GM04504 (cell line): ENCODE measurements at places on chromosomes 5 and 9.
A peak's percentile ranks its signal among the peaks of the same experiment; 100 is the strongest.

GRCh38 chr5:74019923-74020322 is 393.9 kb downstream of the ARHGEF28 start:
- DNase-seq = no peak

DNA sequence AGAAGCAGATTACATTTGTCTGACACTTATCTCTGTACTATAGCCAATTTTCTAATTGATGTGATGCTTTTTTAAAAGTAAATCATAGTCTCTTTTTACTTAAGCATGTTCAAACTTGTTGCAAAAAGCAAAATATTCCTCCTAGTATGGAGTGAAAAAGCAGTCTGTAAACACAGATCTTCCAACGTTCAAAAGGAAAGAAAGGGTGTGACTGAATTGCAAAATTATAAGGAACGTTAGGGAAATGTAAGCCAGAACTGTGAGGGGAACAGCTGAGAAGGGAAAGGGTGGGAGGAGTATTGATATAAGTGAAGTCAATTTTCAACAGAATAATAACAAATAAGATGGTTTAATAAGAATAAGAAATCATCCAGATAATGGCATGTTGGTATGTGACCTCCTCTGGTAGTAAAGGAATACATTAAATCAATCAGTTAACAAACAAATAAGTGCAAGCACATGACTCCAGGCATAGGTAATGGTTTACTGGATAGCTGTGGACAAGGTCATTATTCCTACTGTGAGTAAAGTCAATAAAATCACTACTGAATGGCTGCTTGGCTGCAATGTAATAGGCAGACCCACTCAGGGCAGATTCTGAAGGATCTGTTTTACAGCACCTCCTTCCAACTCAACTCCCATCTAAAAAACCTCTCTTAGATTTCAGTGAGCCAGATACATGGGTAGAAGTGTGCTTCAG is 239.1 kb upstream of the NMUR2 start:
- no peak for DNase-seq

DNA sequence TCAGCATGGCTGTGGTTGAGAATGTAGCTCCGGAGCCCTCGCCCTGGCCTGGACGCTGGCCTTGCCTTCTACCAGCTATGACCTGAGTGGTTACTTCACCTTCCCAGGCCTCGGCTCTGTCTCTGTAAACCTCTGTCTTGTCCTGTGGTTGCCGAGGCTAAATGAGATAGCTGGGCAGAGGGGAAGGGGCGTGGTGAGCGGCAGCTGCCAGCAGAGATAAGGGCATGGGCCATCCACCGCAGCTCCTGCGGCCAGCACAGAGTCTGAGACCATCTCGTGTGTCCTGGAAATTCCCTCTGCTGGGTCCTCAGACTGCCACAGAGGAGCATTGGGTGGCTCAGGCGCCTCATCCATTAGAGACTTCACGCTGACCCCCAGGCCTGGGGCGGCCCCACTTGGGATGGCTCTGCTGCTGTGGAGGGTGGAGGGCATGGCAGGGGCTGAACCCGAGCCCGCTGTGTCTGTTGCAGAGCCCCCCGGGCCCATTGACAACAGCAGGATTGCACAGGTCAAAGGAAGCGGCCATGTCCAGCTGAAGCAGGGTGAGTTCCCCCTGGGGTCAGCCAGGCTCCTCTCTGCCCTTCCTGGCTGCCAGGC is 43.9 kb downstream of the USP20 start:
- DNase-seq = no peak

GRCh38 chr5:126814721-126815404 is 37.9 kb downstream of the LMNB1 start:
- DNase-seq = no peak

DNA sequence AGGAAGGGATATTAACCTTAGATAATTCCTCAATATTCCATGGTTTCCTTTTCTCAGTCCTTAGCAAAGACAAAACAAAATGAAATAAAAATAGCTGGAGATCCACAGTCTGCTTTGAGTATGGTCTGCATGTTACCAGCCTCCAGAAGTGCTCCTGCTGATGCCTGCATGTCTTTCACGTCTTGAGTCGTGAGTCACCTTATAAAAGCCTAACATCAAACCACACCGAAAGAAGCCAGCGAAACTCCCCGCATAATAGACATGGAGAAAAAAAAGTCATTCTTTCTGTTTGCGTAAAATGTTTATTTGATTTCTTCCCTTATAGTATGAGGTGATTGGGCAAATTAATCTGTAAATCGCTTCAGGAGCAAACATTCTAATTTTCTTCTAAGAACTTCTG is 380.5 kb downstream of the SLCO4C1 start:
- DNase-seq = no peak

GRCh38 chr5:161409471-161409870 is 137.1 kb downstream of the GABRB2 start:
- DNase-seq = no peak

DNA sequence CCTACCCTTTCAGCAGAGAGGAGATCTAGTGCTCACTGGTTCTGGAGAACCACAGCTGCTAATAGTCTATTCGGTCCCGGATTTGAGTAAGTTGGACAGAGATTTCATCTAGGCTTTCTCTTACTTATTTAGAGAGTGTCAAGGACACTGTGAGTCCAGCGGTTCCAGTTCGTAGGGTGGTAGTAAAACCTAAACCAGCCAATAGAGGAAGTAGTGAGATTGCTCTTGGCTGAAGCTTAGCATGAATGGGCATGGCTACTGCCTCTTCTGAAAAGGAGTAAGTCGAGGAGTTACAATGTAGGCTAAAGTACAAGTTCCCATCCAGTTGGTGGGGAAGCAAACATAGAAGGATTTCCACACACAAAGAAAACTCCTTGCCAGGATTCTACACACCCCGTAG is 109.6 kb upstream of the MOCS2 start:
- no peak for DNase-seq

- no peak for DNase-seq
Measured at GRCh38 chr5:4124221-4124970, 528.8 kb downstream of the IRX1 start.

DNA sequence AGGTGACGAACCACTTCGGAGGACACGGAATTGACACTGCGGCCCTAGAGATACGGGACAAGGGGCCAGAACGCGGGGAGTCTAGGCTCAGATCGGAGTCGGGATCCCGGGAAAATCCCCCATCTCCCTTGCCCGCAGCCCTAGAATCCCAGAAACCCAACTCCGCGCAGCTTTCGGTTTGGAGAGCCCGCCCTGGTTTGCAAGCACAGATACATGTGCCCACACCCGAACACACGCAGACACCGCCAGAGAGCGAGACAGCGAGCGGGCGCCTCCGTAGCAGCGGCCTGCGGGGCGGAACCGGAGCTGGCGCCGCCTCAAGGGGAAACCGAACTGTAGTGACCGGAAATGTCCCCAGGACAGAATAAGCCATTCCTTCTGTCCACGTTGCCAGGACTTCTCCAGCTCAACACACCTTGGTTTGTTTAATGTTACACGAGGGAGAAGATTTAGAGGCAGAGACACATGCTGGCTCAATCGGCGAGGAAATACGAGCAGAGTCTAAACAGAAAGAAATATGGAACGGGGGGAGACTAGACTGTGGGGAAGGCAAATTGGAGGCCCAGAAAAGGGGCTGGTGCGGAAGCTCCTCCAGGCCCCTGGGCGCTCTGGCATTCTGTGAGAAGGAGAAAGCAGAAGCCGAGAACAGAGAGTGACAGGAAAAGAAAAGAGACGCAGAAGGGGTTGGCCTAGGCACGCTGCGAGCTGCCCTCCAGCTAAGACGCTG is 2.9 kb upstream of the PAX5 start:
- no peak for DNase-seq

- DNase-seq = no peak
Measured at GRCh38 chr9:11726659-11727058, 966.5 kb upstream of the TYRP1 start.

DNA sequence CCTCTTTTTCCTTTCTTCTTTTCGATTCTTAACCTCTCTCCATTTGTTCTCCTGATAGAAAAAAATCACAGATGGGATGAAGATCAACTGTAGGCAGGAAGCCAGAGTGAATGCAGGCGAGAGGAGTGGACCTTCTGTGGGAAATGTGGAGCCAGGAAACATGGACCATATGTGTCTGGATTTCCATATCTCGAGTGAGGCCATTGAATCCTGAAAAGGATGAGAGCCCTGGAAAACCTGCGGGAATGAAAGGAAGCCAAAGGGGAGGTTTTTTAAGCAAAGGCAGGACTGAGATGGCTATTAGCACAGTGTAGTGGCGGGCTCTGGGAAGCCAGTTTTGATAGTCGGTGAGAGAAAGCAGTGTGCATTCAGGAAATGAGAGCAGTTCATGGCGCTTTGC is 139.5 kb upstream of the C9orf72 start:
- no peak for DNase-seq

- DNase-seq = peak; percentile 84
Measured at GRCh38 chr5:151805414-151806223, 33.9 kb downstream of the G3BP1 start.

- DNase-seq = no peak
Measured at GRCh38 chr5:142317173-142317572, 7.6 kb downstream of the SPRY4 start.

- DNase-seq = no peak
Measured at GRCh38 chr9:122392284-122392683, 21.5 kb downstream of the PTGS1 start.

- no peak for DNase-seq
Measured at GRCh38 chr9:9286001-9286400, 1326.8 kb downstream of the PTPRD start.

DNA sequence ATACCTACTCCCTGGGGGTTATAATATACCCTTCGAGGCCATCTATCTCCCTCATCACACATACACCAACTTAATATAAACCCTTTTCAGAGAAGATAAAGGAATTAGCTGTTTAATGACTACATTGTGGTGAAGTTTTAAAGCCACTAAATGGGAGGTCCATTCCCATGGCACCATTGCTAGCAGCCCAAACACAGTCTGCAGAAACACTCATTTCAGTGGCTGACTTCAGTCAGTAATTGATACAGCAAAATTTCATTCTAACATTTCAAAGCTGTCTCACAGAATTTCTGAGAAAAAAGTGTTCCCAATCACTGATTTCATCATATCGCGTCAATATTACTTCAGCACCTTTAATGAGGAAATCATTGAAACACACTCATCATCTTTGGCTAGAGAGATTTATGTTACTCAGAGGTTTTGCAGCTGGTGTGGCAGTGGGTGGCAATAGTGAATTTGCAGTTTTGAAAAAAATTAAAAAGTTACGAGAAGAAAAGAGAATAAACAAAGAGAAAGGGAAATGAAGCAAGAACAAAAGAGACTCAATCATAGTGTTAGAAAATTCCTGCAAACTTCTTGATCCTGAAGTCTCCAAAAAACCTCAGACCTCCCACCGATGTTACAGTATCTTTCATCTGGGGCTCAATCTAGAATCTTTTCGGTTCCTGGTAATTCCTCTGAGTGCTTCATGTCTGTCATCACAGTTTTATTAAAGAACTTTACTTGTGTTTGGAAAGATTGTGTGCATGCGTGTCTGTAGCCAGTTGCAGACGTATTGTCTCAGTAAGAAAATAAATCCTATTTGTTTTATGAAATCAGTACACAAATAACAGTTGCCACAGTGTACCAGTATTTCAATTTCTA is 105.0 kb downstream of the ERCC6L2 start:
- DNase-seq = no peak

GRCh38 chr9:93941493-93941892 is 13.7 kb downstream of the BARX1 start:
- DNase-seq = no peak

GRCh38 chr5:6926491-6927038 is 213.3 kb downstream of the TENT4A start:
- no peak for DNase-seq

DNA sequence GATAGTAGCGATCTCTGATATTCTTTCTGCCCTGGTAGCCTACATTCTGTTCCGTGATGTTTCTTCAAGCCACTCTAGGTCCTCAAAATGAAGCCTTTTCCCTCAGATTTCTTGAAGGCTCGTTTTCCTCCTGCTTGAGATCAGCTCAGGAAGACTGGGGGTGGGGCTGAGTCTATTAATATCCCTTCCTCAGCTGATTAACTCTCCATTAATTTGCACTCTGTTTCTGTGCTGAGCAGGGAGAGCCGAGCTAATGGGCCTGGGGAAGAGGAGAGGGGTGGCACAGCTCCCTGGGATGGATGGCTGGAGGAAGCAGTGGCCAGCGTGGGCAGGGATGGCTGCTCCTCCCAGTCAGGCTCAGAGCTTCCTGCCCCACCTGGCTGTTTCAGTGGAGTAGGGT is 93.3 kb downstream of the PPARGC1B start:
- no peak for DNase-seq

DNA sequence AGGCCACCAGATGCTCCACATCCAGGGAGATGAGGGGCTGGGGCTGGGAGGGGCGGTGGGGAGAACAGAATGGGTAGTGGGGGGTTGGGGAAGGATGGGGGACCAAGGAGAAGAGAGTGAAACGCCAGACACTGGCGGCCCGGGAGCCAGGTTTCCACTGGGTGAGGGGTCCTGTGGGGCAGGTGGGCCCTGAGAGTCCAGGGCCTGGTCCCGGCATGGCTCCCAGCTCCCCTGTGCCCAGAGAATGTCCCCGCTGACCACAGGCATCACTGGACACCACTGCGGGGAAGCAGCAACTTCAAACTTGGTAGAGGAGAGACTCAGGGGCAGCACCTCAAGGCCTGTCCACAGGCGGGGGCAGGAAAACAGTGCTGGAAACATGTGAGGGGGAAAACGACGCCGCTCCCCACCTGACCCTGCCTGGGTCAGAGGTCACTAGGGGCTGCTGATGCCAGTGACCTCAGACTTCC is 13.2 kb downstream of the NINJ1 start:
- DNase-seq = no peak

- DNase-seq = no peak
Measured at GRCh38 chr5:56658972-56659371, 156.4 kb upstream of the MAP3K1 start.

DNA sequence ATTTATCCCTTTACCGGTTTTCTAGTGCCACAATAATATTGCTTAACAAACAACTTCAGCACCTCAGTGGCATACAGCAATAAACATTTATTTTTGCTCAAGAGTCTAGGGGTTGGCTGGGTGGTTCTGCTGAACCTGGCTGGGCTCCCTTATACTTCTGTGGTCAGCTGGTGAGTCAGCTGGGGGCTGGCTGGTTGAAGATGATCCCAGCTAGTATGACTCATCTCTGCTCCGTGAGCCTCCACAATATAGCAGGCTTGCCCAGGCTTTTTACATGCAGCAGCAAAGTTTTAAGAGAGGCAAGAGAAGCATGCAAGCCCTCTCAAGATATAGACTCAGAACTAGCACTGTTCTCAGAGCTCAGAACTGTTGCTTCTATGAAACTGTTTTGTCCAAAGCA is 523.5 kb upstream of the CLINT1 start:
- peak; percentile 95 for DNase-seq

DNA sequence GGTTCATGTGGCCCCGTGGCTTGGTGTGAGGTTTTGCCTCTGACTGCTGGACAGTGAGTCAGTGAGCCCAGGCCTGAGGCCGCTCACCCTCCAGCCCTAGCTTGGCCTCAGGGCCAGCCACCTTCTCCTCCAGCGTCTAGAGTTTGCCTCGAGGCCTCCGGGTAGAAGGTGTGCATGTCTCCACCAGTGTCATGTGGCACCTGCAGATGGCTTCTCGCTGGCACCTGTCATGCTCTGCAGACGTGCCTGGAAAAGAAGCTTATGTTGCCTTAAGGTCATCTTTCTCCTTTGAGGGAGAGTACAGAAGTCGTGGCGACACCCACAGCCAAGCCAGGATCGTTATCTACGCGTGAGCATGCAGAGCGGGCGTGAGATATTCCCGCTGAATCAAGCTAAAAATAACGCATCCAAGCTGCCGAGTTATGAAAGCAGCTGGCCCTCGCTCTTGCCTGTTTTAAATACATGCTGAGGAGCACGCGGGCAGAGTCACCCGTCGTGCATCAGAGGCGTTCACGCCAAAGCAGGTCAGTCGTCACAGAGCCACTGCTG is 79.7 kb upstream of the FCN2 start:
- DNase-seq = no peak
